Hematopoietic multipotent progenitor cell treated with erythropoietin and hydrocortisone succinate and interleukin-3 and kit ligand, for 17 days (in vitro differentiated cells): ENCODE measurements at places on chromosomes 13 and 19.

DNA sequence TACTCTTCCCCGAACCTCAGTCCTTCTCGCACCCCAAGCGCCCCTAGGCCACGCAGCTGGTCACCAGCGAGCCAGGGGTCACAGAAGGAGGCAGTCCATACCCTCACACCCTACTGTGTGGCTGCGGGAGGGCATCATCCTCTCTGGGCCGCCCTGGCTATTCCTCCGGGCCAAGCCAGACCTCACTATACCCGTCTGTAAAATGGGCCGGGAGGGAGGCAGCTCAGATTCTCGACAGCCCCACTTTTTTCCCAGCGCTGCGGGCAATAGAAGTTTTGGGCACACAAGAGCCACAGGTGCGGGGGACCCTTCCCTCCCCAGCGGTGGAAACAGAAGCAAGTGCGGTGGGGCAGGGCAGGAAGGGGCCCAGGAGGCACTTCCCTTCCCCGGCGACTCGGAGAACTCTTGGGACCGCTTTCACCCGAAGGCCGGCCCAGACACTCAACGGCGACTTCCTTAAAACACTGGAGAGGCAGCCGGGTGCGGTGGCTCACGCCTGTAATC, 5.6 kb upstream of the ARRDC2 start:
- peak; percentile 70 for DNase-seq

DNA sequence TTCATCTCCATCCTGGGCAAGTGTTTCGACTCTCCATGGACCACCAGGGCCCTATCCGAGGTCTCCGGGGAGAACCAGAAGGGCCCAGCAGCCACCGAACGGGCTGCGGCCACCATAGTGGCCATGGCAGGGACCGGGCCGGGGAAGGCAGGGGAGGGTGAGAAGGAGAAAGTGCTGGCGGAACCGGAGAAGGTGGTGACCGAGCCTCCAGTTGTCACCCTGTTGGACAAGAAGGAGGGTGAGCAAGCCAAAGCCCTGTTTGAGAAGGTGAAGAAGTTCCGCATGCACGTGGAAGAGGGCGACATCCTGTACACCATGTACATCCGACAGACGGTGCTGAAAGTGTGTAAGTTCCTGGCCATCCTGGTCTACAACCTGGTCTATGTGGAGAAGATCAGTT, 4.7 kb upstream of the MAP2K7 start:
- DNase-seq: no peak

GRCh38 chr19:10292206-10292788, 2.5 kb downstream of the ICAM5 start:
- peak; percentile 95 for DNase-seq

GRCh38 chr13:22735011-22735995, 445.5 kb upstream of the SGCG start:
- no peak for DNase-seq

DNA sequence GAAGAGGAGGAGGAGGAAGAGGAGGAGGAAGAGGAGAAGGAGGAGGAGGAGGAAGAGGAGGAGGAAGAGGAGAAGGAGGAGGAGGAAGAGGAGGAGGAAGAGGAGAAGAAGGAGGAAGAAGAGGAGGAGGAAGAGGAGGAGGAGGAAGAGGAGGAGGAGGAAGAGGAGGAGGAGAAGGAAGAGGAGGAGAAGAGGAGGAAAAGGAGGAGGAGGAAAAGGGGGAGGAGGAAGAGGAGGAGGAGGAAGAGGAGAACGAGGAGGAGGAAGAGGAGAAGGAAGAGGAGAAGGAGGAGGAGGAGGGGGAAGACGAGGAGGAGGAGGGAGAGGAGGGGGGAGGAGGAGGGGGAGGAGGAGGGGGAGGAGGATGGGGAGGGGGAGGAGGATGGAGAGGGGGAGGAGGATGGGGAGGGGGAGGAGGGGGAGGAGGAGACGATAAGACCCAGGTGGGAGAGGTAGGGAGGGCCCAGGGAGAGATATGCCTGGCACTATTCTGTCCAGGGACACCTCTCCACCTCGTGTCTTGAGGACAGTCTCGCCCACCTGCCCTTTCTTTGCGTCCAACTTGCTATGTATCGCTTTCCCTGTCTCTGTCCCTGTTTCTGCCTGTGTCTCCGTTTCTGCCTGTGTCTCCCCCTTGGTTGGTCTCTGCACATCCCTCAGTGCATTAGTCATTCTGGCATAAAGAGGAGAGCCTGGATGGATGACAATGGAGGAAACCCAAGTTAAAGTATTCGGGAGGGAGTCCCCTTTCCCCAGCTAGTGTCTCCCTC, 7.1 kb upstream of the KLK5 start:
- no peak for DNase-seq

- DNase-seq: no peak
Measured at GRCh38 chr19:50926144-50926543, 14.9 kb upstream of the KLK4 start.

DNA sequence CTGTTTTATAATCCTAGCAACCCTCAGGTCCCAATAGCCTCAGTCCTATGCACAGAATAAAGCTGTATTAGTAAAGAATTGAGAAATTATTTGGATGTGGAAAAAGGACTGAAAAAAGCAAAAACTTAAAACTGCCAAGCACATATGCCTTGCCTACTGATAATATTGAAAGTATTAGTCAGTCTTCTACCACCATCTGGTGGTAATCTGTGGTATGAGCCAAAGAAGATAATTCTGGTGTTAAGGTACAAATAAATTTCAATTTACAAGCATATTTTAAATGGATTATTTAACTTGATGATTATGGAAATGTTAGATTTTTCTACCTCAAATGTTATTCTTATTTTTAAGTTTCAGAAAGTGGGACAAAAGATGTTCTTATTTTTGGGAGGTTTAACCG, 460.3 kb upstream of the KLHL1 start:
- peak; percentile 6 for DNase-seq

- DNase-seq: no peak
Measured at GRCh38 chr13:86383151-86383550, 583.9 kb upstream of the SLITRK6 start.

- DNase-seq: no peak
Measured at GRCh38 chr13:25135896-25136295, 36.2 kb downstream of the AMER2 start.

GRCh38 chr13:20848944-20849343, 53.6 kb downstream of the XPO4 start:
- DNase-seq: no peak

DNA sequence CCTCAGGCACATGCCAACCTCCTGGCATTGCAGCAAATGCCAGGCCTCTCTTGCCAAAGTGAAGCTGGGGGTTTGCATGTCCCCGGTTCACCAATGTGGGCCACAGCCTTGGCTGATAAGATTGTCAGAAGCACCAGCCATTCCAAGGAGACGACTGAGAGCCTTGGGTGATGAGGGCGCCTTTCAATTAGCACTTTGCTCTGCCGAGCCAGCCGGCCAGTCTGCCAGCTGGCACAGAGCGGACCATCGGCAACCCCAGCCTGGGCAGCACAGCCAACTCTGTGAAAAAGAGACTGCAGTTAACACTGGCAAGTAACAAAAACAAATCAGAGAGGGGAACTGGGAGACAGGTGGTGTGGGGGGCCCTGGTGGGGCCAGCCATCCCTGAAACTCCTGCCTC, 67.3 kb downstream of the EFNB2 start:
- DNase-seq: no peak

DNA sequence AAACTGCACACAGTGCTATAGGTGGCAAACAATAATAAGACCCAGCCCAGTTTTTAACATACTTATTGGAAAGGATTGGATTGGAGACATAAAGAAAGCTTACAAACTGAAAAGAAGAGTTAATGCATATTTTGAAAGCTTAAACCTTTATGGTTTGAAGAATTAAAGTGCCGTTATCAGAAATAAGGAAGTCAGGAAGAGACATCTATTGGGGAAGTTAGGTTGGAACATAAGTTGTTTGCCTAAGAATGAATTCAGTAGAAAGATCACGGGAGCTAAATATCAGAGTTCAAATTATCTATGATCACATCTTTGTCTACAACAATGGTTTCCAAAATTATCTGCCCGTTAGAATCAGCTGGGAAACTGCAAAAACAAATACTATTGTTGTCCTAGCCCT, 767.9 kb downstream of the PCDH9 start:
- no peak for DNase-seq

- DNase-seq: no peak
Measured at GRCh38 chr13:28147495-28147894, 9.2 kb downstream of the PAN3 start.

- DNase-seq: no peak
Measured at GRCh38 chr13:30319130-30319529, 11.8 kb upstream of the KATNAL1 start.

DNA sequence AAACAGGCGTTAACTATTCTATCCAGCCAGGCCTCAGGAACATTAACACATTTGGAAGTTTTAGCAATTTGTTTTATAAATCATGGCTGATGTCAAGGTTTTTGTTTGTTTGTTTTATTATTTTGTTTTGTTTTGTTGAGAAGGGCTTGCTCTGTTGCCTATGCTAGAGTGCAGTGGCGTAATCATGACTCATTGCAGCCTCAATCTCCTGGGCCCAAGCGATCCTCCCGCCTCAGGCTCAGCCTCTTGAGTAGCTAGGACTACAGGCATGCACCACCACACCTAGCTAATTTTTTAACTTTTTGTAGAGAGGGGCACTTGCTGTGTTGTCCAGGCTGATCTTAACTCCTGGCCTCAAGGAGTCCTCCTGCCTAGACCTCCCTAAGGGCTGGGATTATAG, 28.3 kb downstream of the NUP58 start:
- no peak for DNase-seq

DNA sequence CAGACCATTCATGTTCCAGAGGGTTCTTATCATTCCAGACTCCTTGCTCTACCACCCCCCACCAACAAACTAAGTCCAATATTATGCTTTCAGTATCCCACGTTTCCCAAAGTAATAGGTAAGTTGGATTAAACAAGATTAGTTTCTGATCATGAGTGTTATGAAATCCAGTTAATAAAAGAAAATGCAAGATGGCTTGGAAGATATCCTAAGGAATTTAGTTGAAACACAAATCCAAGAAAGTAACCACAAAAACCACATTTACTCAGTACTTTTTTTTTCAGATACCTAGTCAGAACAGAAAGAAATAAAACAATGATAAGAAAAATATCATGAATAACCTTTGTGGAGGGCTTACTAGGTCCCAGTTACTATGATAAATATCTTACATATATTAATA, 119.4 kb upstream of the MIR17HG start:
- no peak for DNase-seq

DNA sequence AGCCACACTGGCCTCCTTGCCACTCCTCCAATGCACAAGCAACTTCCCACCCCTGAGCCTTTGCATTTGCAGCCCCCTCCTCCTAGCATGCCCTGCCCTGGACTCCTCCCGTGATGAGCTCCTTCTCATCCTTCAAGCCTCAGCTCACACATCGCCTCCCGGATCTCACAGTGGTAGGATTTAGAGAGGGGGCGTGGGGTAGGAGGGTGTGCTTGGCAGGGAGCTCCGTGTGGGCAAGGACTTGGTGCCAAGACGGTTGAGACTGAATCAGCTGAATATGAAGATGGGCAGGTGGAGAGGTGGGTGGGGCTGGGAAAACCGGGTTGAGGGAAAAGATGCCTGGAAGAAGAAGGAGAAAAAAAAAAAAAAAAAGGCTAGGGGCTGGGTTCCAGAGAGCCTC, 48.4 kb upstream of the ZNRF4 start:
- no peak for DNase-seq

DNA sequence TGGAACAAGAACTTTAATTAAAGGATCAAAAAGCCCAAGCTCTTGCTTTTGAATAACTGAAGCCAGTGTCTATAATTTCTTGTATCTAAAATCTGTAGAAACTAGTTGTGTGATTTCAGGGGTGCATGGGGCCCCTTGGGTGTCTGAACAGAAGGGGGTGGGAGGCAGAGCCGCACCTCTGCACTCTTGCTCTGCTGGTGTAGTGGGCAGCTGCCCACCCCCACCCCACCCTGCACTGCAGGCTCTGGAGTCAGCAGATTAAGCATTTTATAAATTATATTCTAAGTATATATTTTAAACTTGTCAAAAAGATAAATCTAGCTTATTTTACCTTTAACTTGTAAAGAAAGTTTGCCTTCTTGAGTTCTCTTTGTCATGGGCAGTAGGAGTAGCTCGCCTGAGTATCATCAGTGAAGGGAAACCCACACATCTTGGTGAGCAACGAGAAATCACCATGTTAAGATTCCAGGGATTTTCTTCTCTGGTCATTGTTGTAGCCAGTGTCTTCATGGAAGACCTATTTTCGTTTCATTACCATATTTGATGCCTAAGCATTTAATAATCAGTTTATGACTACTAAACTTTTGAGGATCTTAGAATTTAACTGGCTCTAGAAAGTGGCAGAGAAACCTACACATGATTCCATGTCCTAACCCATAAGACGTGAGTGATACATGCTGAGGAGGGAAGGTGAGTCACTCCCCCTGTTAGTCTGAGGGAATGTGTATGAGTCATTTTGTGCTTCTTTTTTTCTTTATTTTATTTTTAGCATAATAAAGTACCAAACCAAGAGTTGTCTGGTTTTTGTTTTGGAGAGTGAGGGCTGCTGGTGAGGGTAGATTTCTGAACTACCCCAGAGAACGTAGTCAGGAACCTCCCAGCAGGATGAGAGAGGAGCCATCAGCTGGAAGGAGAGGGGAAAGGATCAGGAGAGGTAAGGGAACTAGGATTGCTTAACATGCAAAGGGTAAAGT, 7.7 kb downstream of the UBE2L5 start:
- no peak for DNase-seq

DNA sequence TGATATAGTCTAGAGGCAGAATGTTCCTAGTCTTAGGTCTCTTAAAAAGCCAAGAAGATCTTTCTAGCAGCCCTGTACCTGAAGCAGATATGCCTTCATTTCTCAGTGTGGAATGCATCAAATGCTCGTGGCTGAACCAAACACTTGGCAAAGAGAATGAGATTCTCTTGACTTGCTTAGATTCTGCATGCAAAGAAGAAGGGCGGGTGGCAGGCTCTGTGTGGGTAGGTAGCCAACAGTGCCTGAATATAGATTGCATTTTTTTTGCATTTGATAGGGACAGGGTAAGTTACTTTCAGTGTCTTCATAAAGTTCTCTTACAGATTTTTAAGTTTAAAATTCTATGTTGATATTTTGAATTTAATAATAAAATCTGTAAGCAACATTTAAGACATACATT, 27.3 kb downstream of the IFT88 start:
- DNase-seq: no peak

DNA sequence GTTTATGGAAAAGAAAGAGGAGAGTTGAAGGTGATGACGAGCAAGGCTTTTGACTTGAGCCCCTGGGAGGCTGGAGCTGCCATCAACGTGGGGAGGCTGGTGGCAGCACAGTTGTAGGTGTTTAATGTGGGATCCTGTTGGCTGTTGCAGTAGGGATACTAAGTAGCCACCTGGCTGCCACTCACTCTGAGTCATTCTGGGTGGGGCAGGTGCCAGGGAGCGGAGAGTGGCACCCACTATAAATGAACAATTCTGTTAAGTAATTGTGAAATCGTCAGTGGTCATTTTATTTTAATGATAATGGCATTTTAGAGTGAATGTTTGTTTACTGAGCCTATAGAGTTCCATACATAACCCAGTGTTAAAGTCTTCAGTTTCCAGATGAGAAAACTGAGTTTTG, 9.8 kb downstream of the ZNF317 start:
- DNase-seq: no peak

DNA sequence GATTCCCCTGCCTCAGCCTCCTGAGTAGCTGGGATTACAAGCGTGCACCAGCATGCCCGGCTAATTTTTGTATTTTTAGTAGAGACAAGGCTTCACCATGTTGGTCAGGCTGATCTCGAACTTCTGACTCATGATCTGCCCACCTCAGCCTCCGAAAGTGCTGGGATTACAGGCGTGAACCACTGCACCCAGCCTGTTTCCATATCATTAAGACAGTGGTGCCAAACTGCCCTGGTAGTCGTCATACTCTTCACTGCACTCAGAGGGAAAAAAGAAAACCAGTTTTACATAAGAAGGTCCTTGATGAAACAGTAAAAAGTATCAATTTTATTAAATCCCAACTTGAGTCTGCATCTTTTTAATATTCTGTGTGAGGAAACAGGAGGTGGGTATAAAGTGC, 14.9 kb downstream of the CDADC1 start:
- DNase-seq: no peak
